ENCODE measurements at places on chromosomes 12 and 14.
A peak's percentile ranks its signal among the peaks of the same experiment; 100 is the strongest.

- DNase-seq: no peak
Measured at GRCh38 chr12:46749322-46749721, 76.5 kb downstream of the SLC38A4 start.

- DNase-seq: no peak
Measured at GRCh38 chr12:121238086-121238485, 28.2 kb downstream of the P2RX4 start.

DNA sequence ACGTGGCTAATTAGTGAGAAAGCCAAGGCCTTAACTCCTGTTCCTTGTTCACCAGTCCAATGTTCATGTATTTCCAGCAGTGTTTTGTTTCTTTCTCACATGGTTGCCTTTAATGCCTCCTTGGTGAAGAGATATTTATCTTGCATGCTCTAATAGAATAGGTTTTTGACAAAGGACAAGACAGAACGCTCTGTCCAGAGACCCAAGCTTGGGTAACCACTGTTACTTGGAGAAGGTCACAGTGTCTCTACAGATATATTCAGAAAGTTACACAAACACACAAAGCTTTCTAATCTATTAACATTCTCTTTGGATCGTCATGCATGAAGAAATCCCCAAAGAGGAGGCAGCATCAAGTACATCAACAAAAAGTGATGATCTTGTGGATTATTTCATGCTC lies 33.1 kb downstream of the RERG start:
- no peak for DNase-seq

GRCh38 chr14:26702721-26703230 lies 104.9 kb upstream of the NOVA1 start:
- no peak for DNase-seq

GRCh38 chr14:89061696-89062095 lies 237.2 kb downstream of the TTC8 start:
- DNase-seq: no peak

- DNase-seq: no peak
Measured at GRCh38 chr12:26429070-26429691, 233.8 kb downstream of the SSPN start.

GRCh38 chr12:15181017-15181683 lies 40.1 kb downstream of the RERG start:
- DNase-seq: no peak

DNA sequence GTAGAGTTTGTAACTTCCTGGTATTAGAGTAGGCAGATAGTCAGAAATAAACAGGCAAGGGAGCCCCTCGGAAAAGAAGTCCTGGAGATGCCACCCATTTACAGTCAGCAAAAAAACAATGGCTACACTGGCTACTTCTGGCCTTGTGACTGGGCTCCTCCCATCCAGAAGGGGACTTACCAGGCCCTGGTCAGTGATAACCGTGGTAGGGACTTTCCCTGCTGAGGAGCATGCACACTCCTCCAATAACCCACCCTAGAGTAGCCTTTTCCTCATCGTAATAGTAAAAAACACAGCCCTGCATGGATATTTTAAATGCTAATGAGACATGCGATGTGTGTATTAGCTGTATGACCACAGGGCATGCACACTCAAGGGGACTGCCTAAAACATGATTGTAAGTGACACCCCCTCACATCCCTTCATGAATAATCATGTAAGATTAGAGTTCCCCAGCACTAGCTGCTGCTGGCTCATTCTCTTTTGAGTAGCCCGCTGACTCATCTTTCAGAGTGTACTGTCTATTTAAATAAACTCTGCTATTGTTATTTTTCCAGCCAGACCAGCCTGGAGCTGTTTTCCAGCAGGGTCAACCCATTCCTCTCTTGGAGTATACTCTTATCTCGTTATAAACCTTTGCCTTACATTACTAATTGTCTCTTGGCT lies 413.8 kb upstream of the TMTC1 start:
- DNase-seq: no peak

GRCh38 chr12:32134101-32134888 lies 27.6 kb downstream of the BICD1 start:
- peak; percentile 63 for DNase-seq

DNA sequence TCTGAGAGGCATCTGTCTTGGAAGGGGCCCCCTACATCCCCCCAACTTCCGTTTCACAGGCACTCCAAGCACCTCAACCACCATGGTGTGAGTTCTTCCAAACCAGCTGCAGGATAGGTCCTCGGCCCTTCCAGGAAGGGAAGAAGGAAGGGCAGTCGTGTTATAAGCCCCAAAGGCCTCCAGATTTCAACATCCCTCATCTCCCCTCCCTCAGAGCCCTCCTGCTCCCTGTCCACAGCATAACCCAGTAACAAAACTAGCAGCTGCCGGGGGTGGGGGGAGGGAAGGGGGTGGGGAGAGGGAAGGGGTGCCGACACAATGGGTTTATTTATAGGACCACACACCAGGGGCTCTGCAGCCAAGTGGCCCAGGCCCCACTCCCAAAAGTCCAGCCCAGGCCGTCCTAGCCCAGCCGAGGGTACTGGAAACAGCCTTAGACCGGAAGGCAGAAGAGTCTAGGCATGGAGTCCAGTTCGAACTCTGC lies 18.3 kb downstream of the NCKAP5L start:
- no peak for DNase-seq

DNA sequence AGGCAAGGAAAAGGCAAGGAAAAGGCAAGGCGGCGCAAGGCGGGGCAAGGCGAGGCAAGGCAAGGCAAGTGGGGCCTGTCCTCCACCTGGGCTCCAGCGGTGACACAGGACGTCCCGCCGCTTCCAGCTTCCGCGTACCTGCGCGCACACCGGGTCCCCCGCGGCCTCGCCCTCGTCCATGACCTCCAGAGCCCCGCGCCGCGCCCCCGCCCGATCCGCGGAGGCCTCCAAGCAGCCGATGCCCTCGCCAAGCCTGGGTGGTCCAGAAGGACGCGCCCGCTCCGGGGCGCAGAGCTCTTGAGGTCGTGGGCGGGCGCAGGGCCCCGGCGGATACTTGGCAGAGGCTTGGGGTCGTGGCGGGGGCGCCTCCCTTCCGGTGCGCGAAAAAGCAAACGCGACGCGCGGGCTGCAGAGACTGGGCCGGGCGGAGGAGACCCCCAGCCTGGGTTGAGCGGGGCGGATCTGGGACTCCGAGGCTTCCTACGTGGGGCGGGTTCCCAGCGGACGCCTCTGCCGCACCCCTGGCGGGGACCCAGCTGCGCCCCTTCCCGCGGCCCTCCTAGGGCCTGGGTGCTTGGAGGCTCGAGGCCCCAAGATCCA lies 60.8 kb upstream of the EIF5 start:
- no peak for DNase-seq

- no peak for DNase-seq
Measured at GRCh38 chr12:106358396-106359241, 1.1 kb downstream of the POLR3B start.

- no peak for DNase-seq
Measured at GRCh38 chr14:32432813-32433538, 103.9 kb downstream of the AKAP6 start.

DNA sequence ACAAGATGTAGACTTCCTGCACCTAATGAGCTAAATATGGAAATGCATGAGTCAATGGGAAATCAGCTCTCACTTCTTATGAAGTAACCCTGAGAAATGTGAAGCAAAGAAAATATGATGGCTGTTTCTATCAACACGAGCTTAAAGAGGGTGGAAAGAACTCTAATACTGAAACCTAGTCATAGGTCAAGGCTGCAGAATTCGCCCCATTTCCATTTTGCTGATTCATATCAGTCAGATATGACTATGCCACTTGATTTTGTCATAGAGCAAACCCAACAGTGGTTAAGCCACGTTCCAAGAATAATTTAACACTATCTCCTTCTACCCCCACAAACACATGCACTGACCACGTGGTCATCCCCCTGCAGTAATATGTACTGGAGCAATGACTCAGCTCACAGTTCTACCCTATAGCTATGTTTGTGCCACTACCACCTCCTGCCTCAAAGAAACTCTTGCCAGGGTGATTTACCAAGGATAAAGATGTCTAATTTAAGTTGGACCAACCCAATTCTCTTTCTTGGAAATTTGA lies 157.5 kb downstream of the TMTC3 start:
- DNase-seq: peak; percentile 91

DNA sequence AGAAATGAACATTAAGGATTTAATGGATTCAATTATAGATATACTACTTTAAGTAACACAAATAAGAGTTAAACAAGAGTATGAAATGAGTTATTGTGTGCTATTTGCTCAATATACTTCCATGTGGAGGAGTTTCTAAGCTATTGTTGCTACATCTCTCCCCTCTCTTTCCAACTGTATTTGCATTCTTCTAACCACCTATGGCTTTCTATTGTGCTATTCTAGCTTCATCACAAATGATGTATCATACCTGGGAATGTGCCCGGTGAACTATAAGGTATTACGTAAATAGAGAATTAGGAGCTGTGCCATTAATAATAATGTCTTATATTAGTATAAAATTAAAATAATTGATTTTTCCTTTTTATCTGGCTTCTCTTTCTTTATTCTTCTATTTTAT lies 87.1 kb upstream of the PLEKHG7 start:
- no peak for DNase-seq

DNA sequence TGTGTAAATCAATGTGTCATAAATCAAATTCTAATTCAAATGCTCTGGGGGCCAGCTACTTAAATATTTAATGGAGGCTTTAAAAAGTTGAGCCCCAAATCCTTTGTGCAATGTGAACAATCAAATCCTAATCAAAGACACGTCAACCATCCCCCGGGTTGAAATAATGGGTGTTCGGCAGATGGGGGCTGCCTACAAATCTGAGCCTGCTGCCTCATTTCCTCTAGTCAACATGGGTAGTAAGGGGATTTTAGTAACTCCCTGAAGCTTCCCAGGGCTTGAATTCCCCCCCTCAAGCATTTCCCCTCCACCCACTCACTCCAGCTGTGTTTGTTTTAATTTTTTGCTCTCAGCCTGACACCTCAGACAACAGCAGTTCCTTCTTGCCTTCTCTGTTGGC lies 37.8 kb downstream of the SRRM4 start:
- DNase-seq: no peak

DNA sequence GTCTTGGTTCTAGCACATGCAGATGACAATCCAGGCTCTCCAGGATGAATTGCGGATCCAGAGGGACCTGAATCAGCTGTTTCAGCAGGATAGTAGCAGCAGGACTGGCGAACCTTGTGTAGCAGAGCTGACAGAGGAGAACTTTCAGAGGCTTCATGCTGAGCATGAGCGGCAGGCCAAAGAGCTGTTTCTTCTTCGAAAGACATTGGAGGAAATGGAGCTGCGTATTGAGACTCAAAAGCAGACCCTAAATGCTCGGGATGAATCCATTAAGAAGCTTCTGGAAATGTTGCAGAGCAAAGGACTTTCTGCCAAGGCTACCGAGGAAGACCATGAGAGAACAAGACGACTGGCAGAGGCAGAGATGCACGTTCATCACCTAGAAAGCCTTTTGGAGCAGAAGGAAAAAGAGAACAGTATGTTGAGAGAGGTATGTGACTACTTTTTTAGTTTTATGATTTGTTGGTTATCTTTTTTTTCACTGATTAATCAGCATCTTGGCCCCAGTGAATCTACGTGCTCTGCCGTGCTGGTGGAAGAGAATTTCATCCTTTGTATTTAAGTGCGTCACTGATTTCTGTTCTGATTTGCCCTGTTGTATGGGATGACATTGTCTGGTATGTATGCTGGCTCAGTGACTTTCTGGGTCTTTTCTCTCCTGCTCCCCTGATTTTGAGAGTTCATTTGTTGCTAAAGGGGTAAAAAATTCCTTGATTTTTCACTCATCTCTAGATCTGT lies 92.3 kb downstream of the ERC1 start:
- no peak for DNase-seq

DNA sequence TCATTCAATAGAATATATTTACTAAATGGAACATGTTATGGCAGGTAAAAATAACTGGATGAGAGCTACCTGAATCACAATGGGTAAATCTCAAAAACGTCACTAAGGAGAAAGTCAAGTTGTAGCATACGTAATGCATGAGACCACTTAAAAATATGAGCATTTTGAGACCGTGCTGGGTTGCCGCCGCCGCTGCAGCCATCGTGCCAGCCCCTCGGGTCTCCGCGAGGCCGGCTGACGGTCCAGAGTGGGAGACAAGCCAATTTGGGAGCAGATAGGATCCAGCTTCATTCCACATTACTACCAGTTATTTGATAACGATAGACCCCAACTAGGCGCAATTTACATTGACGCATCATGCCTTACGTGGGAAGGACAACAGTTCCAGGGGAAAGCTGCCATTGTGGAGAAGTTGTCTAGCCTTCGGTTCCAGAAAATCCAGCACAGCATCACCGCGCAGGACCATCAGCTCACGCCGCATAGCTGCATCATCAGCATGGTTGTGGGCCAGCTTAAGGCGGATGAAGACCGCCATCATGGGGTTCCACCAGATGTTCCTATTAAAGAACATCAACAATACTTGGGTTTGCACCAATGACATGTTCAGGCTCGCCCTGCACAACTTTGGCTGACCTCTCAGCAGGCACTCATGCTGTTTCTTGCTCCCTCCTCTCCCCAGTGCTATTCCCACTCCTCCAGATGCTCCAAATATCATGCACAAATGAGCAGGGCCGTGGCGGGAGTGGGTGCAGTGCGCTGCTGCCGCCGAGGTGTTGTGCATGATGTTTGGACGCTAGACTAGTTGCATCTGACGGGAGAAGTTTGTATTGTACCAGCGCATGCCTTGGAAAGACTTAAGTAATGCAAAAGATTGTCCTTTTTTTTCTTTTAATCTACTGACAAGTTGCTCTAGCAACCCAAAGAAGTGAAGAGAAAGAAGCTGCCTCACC lies 6.3 kb upstream of the BRMS1L start:
- no peak for DNase-seq

DNA sequence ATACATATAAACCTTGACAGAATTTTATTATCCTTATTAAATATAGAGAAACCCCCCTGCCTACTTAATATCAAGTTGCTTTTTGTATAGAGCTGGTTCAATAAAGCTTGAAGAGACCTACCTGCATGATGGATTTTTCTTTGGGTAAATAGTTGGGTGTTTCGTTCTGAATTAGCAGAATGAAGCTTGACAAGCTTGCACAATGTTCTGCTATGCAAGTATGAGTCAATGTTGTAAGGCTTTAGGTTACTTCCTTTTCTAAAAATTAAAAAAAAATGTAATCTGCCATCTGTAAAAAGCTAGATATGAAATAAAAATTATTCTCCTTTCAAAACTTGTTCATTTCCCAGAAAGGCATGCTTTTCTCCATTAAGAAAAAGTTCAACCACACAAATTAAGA lies 1662.6 kb upstream of the SEL1L start:
- no peak for DNase-seq

- DNase-seq: no peak
Measured at GRCh38 chr12:47782372-47782770, 9.3 kb downstream of the SLC48A1 start.

DNA sequence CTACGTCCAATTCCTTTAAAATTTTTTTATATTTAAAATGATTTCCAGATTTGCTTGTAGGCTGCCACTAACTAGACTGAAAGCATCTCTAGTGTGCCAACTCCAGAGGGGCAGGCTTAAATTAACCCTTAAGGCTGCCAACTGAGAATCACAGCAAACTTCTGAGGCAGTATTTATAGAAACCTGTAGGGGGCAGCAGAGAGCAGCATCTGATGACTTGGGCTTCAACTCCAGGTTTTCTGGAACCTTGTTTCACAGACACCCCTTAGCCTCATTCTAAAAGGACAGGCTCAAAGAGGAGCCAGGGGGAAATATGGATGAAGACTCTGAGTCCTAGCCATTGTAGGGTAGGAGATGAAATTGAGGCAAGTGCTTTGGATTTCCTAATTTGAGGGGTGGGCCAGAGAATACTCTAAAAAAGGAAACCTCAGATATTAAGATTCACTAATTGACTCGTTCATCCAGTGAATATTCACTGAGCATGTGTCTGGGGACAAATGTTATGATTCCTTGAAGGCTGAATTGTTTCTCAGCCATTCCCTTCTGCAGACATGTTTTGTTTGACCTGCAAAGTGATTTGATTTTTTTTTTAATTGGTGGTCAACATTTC lies 63.3 kb upstream of the HSPB8 start:
- peak; percentile 41 for DNase-seq

GRCh38 chr14:68682166-68683103 lies 110.4 kb downstream of the ZFP36L1 start:
- peak; percentile 94 for DNase-seq

All from dermis microvascular lymphatic vessel endothelial cell (primary cell).